ENCODE measurements at places on chromosomes 1 and 21.
A peak's percentile ranks its signal among the peaks of the same experiment; 100 is the strongest.

- no peak overlapping the region for H3K27ac ChIP-seq
- H3K4me1 ChIP-seq: no peaks in the 10 kb centered on the region
- DNase-seq: no peak
- H3K27me3 ChIP-seq: no peaks in the 10 kb centered on the region
- H3K36me3 ChIP-seq: no peaks in the 10 kb centered on the region
- H3K4me3 ChIP-seq: no peak overlapping the region
Observed at GRCh38 chr1:99177465-99177864, 86.8 kb upstream of the PLPPR4 start.

DNA sequence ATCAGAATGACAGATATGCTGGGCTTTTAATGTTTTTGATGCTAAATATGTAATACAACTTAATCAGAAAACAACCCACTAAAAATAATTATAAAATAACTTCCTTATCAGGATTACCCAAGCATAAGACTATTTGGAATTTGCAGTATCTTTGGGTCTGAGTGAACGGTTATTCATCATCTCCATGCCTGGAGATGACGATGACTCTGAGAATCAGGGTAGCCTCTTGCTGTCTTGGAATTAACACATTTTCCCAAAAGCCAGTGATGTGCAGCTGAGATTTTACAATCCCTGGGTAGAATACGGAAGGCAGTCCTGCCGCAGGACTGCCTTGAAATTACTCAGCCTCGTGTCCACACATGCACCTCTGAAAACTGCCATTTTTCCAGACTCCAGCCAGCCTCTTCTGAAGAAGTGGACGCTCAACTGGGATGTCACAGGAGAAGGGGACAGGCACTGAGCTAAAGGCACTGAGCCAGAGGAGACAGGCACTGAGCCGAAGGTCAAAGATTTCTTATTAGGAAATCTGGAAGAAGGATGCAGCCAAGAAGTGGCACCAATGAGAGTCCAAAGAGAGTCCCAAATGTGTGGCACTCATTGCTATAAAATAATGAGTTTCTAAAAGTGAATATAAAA lies 85.5 kb downstream of the PGBD5 start:
- no peak overlapping the region for H3K4me3 ChIP-seq
- no peaks in the 10 kb centered on the region for H3K4me1 ChIP-seq
- no peak overlapping the region for H3K27ac ChIP-seq
- no peaks in the 10 kb centered on the region for H3K36me3 ChIP-seq

DNA sequence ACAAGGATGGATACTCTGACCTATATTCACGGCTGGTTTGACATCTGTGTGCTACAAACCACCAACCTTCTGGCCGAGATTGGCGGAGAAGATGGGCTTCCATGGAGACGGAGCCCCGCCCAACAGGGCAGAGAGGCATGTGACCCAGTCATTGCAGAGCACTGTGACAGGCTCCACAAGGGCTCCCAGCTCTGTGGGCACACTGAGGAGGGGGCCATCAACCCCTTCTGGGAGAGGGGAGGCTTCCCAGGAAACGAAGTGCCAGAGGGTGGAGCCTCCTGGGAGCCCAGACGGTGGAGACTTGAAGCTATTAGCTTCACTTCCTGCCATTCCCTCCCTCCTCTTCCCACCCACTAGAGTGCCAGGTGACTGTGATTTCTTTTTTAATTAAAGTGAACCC lies 71.6 kb upstream of the IFFO2 start:
- no peaks in the 10 kb centered on the region for H3K27me3 ChIP-seq
- no peaks in the 10 kb centered on the region for H3K36me3 ChIP-seq
- no peak for DNase-seq
- H3K4me3 ChIP-seq: no peak overlapping the region
- no peak overlapping the region for H3K27ac ChIP-seq

GRCh38 chr1:1117469-1117831 lies 1.6 kb upstream of the C1orf159 start:
- no peaks in the 10 kb centered on the region for H3K27me3 ChIP-seq
- H3K4me1 ChIP-seq: peaks cover 15% of the 10 kb centered on the region
- H3K27ac ChIP-seq: no peak overlapping the region
- no peak overlapping the region for H3K4me3 ChIP-seq
- no peak for DNase-seq

DNA sequence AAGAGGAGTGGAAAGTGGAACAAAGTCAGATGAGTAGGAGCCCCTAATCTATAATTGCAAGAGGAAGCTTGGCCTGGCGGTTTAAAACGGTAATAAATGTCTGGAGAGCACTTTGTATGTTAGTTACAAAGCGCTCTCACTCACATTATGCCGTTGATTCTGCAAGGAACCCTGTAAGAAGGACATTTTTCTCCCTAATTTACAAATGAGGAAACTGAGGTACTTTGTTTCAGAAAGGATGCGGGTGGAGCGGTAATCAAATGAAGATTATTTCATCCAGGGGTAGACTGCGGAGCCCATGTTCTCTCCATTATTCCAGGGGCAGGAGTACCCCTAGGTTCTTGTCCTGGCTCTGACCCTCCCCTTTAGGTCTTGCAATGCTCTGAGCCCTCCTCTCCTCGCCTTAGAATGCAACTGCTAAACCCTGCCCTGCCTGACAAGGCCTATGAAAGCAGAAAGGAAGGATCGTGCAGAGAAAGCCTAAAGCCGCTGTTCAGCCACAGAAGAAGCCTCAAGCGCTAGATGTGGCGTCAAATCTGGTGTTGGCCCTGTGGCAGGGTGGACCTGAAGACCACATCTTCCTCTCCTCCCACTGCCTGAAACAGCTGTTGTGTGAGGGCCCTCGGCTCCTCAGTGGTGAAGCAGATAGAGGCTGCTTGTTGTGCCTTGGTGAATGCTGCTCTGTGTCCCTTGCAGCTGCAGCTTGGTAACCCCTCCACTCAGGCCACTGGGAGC lies 588 bp upstream of the PACC1 start:
- H3K27ac ChIP-seq: peak overlapping the region; percentile 2
- H3K4me3 ChIP-seq: no peak overlapping the region
- no peaks in the 10 kb centered on the region for H3K36me3 ChIP-seq
- H3K27me3 ChIP-seq: no peaks in the 10 kb centered on the region

DNA sequence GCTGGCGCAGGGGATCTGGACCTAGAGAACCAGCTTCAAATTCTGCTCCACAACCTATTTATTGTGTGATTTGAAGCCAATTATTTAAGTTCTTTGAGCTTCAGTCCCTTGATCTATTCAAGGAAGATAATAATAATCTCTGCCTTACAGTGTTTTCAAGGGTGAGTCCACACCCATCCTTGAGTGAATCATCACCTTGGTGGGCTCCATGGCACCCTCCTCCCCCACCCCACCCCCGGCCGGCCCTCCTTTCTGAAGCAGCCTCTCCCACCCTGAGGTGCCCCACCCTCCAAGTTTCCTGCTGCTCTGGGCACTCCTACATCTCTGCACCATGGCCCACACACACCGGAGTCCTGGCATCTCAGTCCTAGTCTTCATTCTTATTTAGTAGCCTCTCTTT lies 38.3 kb downstream of the TCP10L start:
- no peaks in the 10 kb centered on the region for H3K36me3 ChIP-seq
- H3K4me1 ChIP-seq: no peaks in the 10 kb centered on the region
- no peak for DNase-seq
- H3K27ac ChIP-seq: no peak overlapping the region
